MCF 10A (cell line): ENCODE measurements at places on chromosomes 5 and 9. TPM values are rescaled to one million over a fixed set of nuclear protein-coding genes. Genes with fewer than 3 reads are reported as not detected.

Gene CD14
- 0.79 and 2.2 TPM in 2 replicates for total RNA-seq

Gene GPR150
- not detected in 2 replicates for total RNA-seq

Gene ECSCR
- total RNA-seq = not detected in 2 replicates

Gene MLANA
- total RNA-seq = not detected in 2 replicates

Gene TMC1
- not detected in 2 replicates for total RNA-seq

DNA sequence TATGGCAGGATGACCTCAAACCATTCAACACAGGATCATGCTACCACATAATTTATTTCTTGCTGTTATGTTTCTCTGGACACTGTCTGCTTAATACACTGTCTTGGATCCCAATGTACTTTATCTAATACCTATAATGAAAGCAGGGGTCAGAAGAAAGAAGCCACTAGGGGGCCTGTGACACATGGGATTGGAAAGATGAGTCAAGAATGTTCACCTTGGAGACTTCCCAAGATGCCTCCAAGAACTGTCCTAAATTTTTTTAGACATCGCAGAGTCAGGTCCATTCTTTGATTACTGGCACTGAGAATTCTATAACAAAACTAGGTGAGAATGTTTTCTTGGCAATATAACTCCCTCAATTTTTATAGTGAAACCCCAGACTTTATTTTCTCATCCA lies 305.8 kb upstream of the SMARCA2 start:
- peak; percentile 45 for DNase-seq

GRCh38 chr5:172235827-172236736 lies 42.1 kb downstream of the EFCAB9 start:
- no peak for DNase-seq

GRCh38 chr9:96139592-96140295 lies 162.2 kb downstream of the HSD17B3 start:
- peak; percentile 94 for DNase-seq

DNA sequence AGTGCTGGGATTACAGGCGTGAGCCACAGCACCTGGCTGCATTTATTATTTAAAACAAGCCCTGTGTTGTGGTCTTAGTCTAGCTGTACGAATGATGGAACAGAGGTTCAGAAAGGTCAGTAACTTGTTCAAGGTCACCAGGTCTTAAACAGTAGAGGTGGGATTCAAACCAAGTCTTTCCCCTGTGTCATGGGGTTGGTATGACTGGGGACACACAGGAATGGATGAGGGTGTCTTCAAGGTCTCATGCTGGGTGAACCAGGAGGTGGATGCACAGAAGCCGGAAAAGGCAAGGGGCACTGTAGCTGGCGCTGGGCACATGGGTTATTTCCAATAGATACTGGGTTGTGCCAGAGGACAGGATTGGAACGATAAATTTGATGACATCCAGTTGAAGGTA lies 32.2 kb upstream of the TJP2 start:
- no peak for DNase-seq

GRCh38 chr9:132506977-132507669 lies 75.3 kb upstream of the BARHL1 start:
- DNase-seq = no peak

DNA sequence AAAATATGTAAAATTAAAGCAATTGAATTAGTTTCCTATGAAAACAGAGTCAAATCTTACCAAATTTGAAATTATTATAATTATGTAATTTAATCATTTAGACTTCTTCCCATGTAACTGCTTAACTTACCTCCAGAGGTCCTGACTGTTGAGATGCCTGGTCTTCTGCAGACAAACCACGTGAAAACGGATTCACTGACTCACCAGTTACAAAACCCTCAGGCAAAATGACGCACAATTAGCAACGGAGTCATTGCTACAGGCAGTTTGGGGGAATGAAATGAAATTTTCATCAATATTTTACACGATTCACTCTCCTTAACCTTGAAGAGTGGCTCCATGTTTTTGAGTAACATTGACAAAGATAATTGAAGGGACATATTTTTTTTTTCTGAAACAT lies 460.8 kb downstream of the MTRR start:
- peak; percentile 38 for DNase-seq

DNA sequence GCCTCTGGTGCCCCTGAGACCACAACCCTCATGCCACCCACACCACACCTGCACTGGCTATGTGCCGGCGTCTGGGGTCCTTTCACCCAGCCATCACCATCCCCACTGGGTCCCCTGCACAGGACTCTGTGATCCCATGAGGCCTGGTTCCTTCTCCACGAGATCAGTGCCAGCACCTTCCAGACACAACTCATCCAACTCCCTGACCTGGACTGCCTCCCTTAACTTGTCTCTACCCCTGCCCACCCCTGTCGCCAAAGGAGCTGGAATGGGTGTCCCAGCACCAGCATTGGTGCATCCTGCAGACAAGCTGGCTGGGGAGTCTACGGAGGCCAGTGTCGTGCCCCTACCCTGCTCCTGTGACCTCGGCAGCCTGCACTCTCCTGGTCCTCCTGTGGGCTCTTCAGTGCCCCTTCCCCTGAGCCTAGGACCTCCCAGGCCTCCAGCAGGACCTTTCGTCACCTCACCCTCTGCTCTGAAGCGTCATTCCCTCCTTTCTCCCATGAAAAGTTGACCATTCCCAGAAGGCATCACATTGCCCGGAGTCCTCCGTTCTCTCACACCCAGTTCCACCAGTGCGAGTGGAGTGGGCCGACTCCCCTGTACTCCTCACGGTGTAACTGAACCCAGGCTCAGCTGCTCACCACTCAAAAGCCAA lies 87.7 kb downstream of the NSUN2 start:
- DNase-seq = no peak
